ENCODE measurements at places on chromosomes 6 and 20. TPM values are rescaled to one million over a fixed set of nuclear protein-coding genes. Genes with fewer than 3 reads are reported as not detected.

DNA sequence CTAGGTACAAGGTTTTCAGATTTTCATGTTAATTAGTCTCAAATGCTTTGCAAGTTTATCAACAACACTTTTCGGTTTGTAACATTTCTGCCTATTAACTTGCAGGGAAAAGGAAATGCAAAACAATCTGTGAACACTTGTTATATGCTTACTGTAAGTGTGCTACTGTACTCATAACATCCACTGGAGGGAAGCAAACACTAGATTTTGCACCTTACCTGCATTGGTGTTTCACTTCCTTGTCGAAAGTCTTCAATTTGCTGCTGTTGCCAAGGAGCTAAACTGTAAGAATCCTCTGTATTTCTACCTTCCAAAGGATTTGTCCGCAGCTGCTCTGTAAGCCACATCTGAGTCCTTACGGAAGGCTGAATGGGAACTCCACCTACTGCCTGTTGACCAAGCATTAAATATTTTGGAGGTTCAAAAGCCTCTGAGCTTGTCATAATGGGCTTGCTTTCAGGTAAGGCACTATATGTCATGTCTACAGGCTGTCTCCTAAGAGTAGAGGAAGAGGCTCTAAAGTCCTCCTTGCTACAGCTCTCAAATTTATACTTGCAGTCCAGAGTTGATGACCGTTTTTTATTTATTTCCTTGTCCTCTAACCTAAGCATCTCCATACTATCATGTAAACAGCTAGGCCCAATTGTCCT lies 17.3 kb downstream of the PLN start:
- peaks cover 21% of the 10 kb centered on the region for H3K36me3 ChIP-seq
- no peak overlapping the region for H3K4me3 ChIP-seq
- H3K27me3 ChIP-seq = no peaks in the 10 kb centered on the region
- H3K4me1 ChIP-seq = peaks cover 7% of the 10 kb centered on the region

Gene KCNK15
- total RNA-seq = not detected

Gene EDN3
- total RNA-seq = not detected

GRCh38 chr6:136923954-136924673 lies 2.0 kb downstream of the SLC35D3 start:
- H3K4me1 ChIP-seq = peaks cover 28% of the 10 kb centered on the region
- no peak overlapping the region for H3K27ac ChIP-seq
- H3K36me3 ChIP-seq = no peaks in the 10 kb centered on the region
- no peak overlapping the region for H3K4me3 ChIP-seq
- peaks cover 62% of the 10 kb centered on the region for H3K27me3 ChIP-seq
- DNase-seq = no peak

- no peaks in the 10 kb centered on the region for H3K36me3 ChIP-seq
- no peaks in the 10 kb centered on the region for H3K27me3 ChIP-seq
- no peak for DNase-seq
Observed at GRCh38 chr6:167568407-167569024, 243.6 kb downstream of the TTLL2 start.

DNA sequence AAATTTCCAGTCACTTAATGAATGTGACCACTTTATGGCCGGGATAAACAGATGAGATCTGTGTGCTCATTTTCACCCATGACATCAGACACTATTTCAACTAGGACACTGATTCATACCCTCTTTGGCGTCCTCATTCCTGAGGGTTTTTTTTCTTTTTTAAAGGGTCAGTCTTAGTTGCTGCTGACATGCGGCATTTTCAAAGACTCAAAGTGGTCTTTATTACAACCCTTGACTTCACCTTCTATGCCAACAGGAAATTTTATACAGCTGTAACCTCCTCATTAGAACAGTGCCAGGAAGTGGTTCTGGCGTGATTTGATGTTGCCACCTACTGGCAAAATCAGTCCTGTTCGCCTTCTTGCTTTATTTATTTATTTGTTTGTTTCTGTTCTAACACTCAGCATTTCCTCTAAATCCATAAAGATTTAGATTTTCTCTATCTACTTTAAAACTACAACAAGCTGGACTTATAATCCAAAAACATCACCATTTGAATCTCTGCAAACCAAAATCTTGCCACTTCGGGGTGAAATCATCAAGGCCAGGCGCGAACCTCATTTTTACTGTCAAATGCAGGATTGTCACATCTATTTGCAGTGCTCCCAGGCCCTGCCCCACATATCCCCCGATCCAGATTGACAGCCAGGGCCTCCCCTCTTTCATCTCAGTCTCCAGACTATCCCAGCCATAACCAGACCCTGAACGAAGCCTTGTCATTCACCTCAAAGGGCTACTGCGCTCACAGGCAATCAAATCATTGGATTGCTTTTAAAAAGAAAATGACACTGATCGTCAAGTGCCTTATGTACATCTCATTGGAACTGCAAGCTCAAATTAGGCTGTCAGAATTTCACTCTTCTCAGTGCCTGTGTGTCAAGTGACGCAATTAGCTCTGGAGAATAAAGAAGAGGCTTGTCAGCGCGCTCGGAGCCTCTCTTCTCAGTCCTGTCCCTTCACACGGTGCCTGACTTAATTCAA lies 77.5 kb downstream of the C6orf118 start:
- no peak overlapping the region for H3K27ac ChIP-seq
- H3K27me3 ChIP-seq = no peaks in the 10 kb centered on the region
- H3K4me3 ChIP-seq = no peak overlapping the region
- no peaks in the 10 kb centered on the region for H3K36me3 ChIP-seq

Gene BPI
- not detected for total RNA-seq

GRCh38 chr6:34352305-34352937 lies 40.0 kb downstream of the NUDT3 start:
- peaks cover 3% of the 10 kb centered on the region for H3K4me1 ChIP-seq
- no peak overlapping the region for H3K4me3 ChIP-seq
- H3K27me3 ChIP-seq = no peaks in the 10 kb centered on the region
- no peak for DNase-seq

DNA sequence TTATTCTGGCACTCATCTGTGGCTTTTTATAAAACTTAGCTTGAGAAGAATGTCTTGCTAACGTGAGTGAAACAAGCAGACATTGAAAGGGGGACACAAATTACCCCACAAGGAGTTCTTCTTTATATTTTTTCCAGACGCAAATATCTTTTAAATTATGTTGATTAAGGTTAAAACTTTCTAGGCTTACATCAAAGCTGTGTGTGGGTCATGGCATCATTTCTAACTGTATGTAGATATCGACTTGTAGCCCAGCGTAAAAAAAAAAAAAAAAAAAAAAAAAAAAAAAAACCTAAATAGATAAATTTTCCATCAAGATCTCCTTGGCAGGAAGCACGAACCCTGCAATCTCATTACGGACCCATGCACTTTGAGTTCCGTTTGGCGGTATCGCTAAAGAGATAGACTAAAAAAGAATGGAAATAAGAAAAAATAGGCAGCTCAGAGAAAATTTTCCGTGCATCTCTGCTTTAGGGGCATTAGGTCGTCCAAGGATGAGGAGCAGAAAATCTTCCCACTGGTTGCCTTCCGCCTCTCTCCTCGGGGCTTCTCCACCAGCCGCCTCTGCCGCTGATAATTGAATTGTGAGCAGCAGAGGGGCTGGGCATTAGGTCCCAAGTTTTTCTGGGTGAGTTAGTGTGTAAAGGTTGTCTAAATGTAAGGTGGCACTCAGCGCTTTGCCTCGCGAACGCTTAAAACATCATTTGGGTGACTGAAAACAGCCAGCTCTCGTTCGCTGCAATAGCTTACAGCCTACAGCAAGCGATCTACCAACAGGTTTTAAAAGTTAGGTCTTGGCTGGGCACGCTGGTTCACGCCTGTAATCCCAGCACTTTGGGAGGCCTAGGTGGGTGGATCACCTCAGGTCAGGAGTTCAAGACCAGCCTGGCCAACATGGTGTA lies 194.0 kb downstream of the TRIM27 start:
- H3K4me3 ChIP-seq = peak overlapping the region; percentile 83
- peaks cover 6% of the 10 kb centered on the region for H3K36me3 ChIP-seq
- DNase-seq = no peak
- H3K27me3 ChIP-seq = peaks cover 59% of the 10 kb centered on the region
- peaks cover 21% of the 10 kb centered on the region for H3K4me1 ChIP-seq

- H3K36me3 ChIP-seq = peaks cover 4% of the 10 kb centered on the region
- peaks cover 22% of the 10 kb centered on the region for H3K4me1 ChIP-seq
- no peak overlapping the region for H3K27ac ChIP-seq
Observed at GRCh38 chr6:37524970-37525318, 25.3 kb upstream of the CCDC167 start.

Gene PPP2R5D
- total RNA-seq = 66.5 TPM

Gene ADNP
- total RNA-seq = 62.5 TPM

GRCh38 chr6:117674503-117674902 lies 766 bp upstream of the NUS1 start:
- peaks cover 18% of the 10 kb centered on the region for H3K36me3 ChIP-seq
- H3K27me3 ChIP-seq = no peaks in the 10 kb centered on the region
- DNase-seq = no peak

DNA sequence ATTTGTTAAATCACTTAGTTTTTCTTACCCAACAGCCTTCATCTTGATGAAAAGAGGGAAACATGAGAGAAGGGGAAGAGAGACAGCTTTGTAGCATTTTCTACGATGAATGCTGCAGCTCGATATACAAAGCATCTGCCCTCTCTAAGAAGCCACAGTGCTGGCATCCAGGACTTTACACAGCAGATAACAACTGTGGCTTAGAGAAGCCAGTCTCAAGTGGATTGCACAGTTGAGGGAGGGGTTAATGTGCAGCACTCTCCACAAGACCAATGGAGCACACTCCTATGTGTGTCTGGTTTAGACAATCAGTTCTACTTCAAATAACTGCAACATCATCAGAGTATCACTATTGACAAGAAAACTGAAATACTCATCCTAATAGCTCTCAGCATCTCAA lies 5.8 kb downstream of the C6orf120 start:
- H3K27ac ChIP-seq = no peak overlapping the region
- H3K27me3 ChIP-seq = no peaks in the 10 kb centered on the region
- H3K4me1 ChIP-seq = peaks cover 30% of the 10 kb centered on the region
- H3K4me3 ChIP-seq = no peak overlapping the region
- no peak for DNase-seq

- DNase-seq = no peak
- H3K36me3 ChIP-seq = no peaks in the 10 kb centered on the region
- H3K4me1 ChIP-seq = no peaks in the 10 kb centered on the region
- no peak overlapping the region for H3K27ac ChIP-seq
- H3K27me3 ChIP-seq = peaks cover 23% of the 10 kb centered on the region
Observed at GRCh38 chr20:51154708-51155690, 132.1 kb upstream of the KCNG1 start.

Gene MATN4
- 0.39 TPM for total RNA-seq

GRCh38 chr6:15994814-15995459 lies 133.9 kb upstream of the MYLIP start:
- H3K27me3 ChIP-seq = peaks cover 2% of the 10 kb centered on the region
- H3K4me3 ChIP-seq = no peak overlapping the region
- peaks cover 3% of the 10 kb centered on the region for H3K4me1 ChIP-seq
- H3K27ac ChIP-seq = no peak overlapping the region
- H3K36me3 ChIP-seq = no peaks in the 10 kb centered on the region

GRCh38 chr20:44861531-44862006 lies 23.9 kb upstream of the YWHAB start:
- H3K27ac ChIP-seq = no peak overlapping the region
- no peak overlapping the region for H3K4me3 ChIP-seq
- H3K36me3 ChIP-seq = no peaks in the 10 kb centered on the region
- no peak for DNase-seq
- peaks cover 3% of the 10 kb centered on the region for H3K27me3 ChIP-seq

- H3K27me3 ChIP-seq = peaks cover 1% of the 10 kb centered on the region
- no peak overlapping the region for H3K4me3 ChIP-seq
- H3K4me1 ChIP-seq = no peaks in the 10 kb centered on the region
- no peaks in the 10 kb centered on the region for H3K36me3 ChIP-seq
Observed at GRCh38 chr6:169976301-169977081, 225.1 kb downstream of the ERMARD start.

- no peaks in the 10 kb centered on the region for H3K27me3 ChIP-seq
- H3K4me1 ChIP-seq = no peaks in the 10 kb centered on the region
- no peak overlapping the region for H3K4me3 ChIP-seq
- DNase-seq = no peak
- no peak overlapping the region for H3K27ac ChIP-seq
Observed at GRCh38 chr6:17178754-17179529, 77.1 kb downstream of the STMND1 start.

GRCh38 chr6:138795809-138796603 lies at the start of gene ECT2L:
Gene ECT2L, plus strand, starts transcription at chr6:138796087. Its CDS starts 17,188 bp downstream, at chr6:138813275.
- no peaks in the 10 kb centered on the region for H3K4me1 ChIP-seq
- no peak within 1 kb of the TSS for H3K27ac ChIP-seq
- no peak for DNase-seq
- H3K4me3 ChIP-seq = no peak within 1 kb of the TSS

Gene GATA5
- not detected for total RNA-seq

DNA sequence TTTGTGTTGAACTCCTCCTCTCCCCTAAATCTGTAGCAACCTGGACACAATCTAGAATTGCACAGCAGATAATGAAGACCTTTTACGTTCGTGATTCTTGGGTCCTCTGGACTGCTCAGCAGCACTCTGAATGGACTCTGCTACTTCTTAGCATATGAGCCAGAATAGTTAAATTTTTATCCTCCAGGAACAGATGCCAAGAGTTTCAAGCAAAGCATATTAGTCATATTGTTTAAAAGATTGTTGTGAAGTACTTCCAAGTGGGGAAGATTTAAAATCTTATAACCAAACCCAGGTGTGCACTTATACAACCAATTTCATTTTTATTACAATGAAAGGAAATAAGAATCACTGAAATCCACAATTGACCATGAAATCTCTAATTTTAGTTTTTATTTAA lies 118.9 kb upstream of the EXOC2 start:
- H3K4me3 ChIP-seq = no peak overlapping the region
- no peak for DNase-seq
- H3K36me3 ChIP-seq = no peaks in the 10 kb centered on the region
- H3K27me3 ChIP-seq = peaks cover 8% of the 10 kb centered on the region
- H3K4me1 ChIP-seq = peaks cover 8% of the 10 kb centered on the region

Gene PTP4A1
- 87.0 TPM for total RNA-seq

DNA sequence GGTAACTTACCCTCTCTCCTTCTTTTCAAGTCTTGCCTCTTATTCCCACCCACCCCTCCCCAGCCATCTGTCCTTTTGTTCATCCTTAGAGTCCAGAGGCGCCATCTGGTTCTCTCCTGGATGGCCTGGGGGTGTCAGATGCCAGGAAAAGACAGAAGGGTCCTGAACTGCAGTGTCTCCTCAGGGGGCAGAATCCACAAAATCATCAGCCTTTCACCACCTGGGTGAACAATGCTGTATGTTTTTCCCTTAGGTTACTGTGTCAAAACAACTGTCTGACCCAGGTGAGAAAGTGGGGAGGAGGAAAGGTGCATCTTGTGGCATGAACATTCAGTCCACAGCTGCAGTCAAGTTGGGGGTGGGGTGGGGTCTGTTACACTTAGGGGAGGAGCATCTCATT lies 47.9 kb upstream of the FYN start:
- H3K27ac ChIP-seq = no peak overlapping the region
- peaks cover 25% of the 10 kb centered on the region for H3K4me1 ChIP-seq
- H3K4me3 ChIP-seq = no peak overlapping the region
- H3K27me3 ChIP-seq = no peaks in the 10 kb centered on the region
- H3K36me3 ChIP-seq = no peaks in the 10 kb centered on the region

Measured in activated CD8-positive, alpha-beta T cell treated with anti-CD3 and anti-CD28 coated beads, Interleukin-2, amount 10 ng/mL, durations not matched to agents 7 days and 5 days (primary cell).